Small intestine (tissue), 16 donors: ENCODE measurements at places on chromosomes 16 and 17.

DNA sequence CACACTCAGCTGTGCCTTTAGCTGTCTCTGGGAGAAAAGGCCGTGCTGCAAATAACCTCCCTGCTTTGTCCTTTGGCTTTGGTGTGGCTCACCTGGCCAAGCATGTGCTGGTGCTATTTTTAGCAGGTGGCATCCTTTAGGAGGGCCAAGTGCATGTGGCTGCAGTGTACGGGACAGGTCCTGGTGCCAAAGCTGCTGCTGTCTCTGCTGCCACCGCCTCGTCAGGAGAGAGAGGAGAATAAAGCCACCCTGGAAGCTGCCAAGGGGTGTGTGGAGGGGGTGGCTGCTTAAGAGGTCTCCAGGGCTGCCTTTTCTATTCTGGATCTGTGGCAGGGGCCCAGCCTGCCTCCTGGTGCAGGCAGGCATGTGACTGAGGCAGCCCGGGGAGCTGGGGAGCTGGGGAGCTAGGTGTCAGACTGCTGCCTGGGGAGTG is 6.2 kb downstream of the AKAP1 start:
- no peak overlapping the region for H3K4me3 ChIP-seq
- H3K27ac ChIP-seq, result peak overlapping the region; percentile 66
- H3K36me3 ChIP-seq, result peaks cover 44% of the 10 kb centered on the region
- no peak for DNase-seq
- no peaks in the 10 kb centered on the region for H3K27me3 ChIP-seq
- peaks cover 26% of the 10 kb centered on the region for H3K4me1 ChIP-seq

DNA sequence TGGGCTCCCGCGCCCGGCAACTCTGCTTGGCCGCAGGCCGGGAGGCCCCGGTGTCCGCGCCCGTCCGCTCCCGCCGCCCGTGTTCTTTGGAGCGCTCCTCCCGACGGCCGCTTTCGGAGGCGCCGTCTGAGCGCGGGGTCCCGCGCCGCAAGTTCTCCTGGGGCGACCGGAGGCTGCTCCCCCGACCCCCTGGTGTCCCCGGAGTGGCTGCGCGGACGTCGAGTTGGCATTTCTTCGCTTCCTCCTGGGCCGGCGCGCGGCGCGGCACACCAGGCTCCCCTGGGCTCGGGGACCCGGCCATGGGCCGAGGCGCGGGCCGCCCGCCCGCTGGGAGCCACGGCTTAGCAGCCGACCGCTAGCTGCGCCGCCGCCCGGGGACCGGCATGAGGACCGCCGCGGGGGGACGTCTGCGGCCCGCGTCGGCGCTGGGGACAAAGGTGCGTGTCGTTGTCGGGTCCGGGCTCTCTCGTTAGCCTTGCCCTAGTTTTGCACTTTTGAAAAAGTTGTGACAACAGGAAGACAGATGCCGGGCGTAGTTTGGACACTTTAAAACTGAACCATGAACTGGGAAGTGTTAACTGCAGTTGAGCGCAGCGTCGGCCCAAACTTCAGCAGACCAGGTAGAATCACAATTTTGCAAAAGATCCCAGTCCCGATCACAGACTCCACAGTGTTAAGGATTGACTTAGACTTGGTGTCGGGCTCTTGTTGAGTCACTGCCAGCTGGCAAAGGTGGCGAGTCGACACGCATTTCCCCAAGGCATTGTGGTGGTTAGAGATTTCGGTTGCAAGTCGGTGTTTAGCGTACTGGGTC is 700 bp downstream of the UBN1 start:
- peaks cover 12% of the 10 kb centered on the region for H3K4me1 ChIP-seq
- H3K36me3 ChIP-seq, result peaks cover 9% of the 10 kb centered on the region

- no peak overlapping the region for H3K27ac ChIP-seq
- peak; percentile 84 for DNase-seq
- no peaks in the 10 kb centered on the region for H3K27me3 ChIP-seq
- H3K4me1 ChIP-seq, result peaks cover 3% of the 10 kb centered on the region
- H3K4me3 ChIP-seq, result peak overlapping the region; percentile 47
Observed at GRCh38 chr16:24538756-24539294, 541 bp upstream of the RBBP6 start.

GRCh38 chr17:7823581-7824001 is 10.4 kb upstream of the KDM6B start:
- H3K36me3 ChIP-seq, result no peaks in the 10 kb centered on the region
- no peaks in the 10 kb centered on the region for H3K4me1 ChIP-seq
- no peak overlapping the region for H3K4me3 ChIP-seq
- DNase-seq, result no peak

DNA sequence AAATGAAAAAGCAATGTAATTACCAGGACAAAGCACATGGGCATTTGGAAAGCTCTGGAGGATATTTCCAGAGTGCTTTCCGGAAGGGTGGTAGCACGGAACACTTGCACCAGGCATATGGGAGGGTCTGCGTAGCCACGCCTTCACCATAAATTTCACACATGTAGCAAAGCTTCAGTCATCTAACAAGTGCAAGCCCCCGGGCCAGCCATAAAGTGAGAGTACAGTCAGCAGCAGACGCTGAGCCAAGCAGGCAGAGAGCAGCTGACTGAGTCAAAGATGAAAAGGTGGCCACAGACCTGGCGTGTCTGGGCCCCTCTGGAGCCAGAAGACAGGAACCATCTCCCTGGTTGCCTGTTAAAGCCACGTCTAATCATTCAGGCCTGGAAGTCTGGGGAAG is 130.6 kb downstream of the SEC14L1 start:
- H3K4me3 ChIP-seq, result no peak overlapping the region
- H3K36me3 ChIP-seq, result no peaks in the 10 kb centered on the region
- no peaks in the 10 kb centered on the region for H3K4me1 ChIP-seq
- DNase-seq, result no peak

GRCh38 chr16:3789375-3790099 is 72.2 kb upstream of the TRAP1 start:
- peaks cover 6% of the 10 kb centered on the region for H3K36me3 ChIP-seq
- H3K27ac ChIP-seq, result no peak overlapping the region
- no peaks in the 10 kb centered on the region for H3K27me3 ChIP-seq
- H3K4me1 ChIP-seq, result no peaks in the 10 kb centered on the region
- no peak overlapping the region for H3K4me3 ChIP-seq

GRCh38 chr16:17365591-17366298 is 105.0 kb downstream of the XYLT1 start:
- H3K27me3 ChIP-seq, result no peaks in the 10 kb centered on the region
- no peaks in the 10 kb centered on the region for H3K4me1 ChIP-seq
- no peaks in the 10 kb centered on the region for H3K36me3 ChIP-seq

DNA sequence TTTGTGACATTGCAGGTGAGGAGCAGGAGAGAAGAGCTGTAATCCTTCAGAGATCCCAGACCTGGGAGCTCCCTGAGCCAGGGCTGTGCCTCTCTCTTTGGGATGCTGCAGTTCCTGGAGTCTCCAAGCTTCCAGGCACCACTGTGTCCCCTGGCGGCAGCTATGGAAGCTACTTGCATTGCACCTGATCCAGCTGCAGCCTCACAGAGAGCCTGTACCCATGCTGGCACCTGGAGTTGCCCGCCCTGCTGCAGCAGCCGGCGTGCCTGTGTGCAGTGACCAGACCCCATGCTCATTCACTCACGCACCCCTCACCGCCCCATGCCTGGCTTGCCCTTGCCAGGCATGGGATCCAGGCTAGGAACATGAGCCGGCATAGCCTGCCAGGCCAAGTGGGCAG is 51.8 kb upstream of the MED9 start:
- no peak overlapping the region for H3K4me3 ChIP-seq
- H3K4me1 ChIP-seq, result no peaks in the 10 kb centered on the region
- no peaks in the 10 kb centered on the region for H3K36me3 ChIP-seq
- H3K27ac ChIP-seq, result no peak overlapping the region
- DNase-seq, result no peak
- H3K27me3 ChIP-seq, result no peaks in the 10 kb centered on the region

- no peaks in the 10 kb centered on the region for H3K4me1 ChIP-seq
- H3K27me3 ChIP-seq, result no peaks in the 10 kb centered on the region
- H3K36me3 ChIP-seq, result no peaks in the 10 kb centered on the region
- no peak overlapping the region for H3K27ac ChIP-seq
- no peak overlapping the region for H3K4me3 ChIP-seq
Observed at GRCh38 chr16:69273009-69273408, 38.1 kb upstream of the VPS4A start.

DNA sequence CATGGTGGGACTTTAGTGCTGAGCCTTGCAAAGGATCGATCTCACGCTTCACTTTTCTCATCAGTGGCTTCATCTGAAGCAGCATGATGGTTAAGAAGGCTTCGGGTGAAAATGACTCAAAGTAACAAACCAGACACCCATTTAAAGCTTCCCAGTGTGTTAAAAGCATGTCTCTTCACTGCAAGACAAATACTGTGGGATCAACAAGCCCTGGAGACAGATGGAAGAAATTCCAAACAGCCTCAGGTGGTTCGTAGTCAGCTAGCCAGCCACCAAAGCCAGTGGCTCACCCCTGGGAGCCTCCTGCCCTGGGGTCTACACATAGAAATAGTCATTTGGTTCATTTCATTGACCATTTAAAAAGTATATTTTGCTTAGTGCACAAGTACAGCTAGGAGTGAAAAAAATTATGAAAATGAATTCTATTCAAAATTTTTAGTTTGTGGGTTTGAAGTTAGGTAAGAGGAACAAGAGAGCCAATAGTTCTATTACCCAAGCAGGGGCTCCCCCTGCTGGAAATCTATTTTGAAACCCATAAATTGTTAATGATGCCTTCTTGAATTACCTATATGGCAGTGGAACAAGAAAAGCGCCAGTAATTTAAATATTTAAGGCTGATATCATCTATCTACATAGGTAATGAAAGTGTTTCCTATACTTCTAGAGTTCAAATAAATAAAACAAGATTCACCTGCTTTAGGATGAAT is 51.6 kb downstream of the PMP22 start:
- no peak overlapping the region for H3K27ac ChIP-seq
- H3K4me3 ChIP-seq, result no peak overlapping the region
- no peaks in the 10 kb centered on the region for H3K27me3 ChIP-seq
- H3K36me3 ChIP-seq, result no peaks in the 10 kb centered on the region

GRCh38 chr17:55770196-55770870 is 19.5 kb downstream of the PCTP start:
- no peaks in the 10 kb centered on the region for H3K27me3 ChIP-seq
- DNase-seq, result peak; percentile 57
- H3K36me3 ChIP-seq, result peaks cover 24% of the 10 kb centered on the region
- no peaks in the 10 kb centered on the region for H3K4me1 ChIP-seq

GRCh38 chr17:72862276-72862999 is 230.1 kb downstream of the SLC39A11 start:
- H3K4me3 ChIP-seq, result no peak overlapping the region
- no peak overlapping the region for H3K27ac ChIP-seq
- no peaks in the 10 kb centered on the region for H3K27me3 ChIP-seq

GRCh38 chr17:45123930-45124796 is 8.2 kb downstream of the PLCD3 start:
- DNase-seq, result peak; percentile 89
- H3K36me3 ChIP-seq, result no peaks in the 10 kb centered on the region
- no peaks in the 10 kb centered on the region for H3K27me3 ChIP-seq
- H3K27ac ChIP-seq, result peak overlapping the region; percentile 50

GRCh38 chr17:18250259-18250658 is 8.3 kb downstream of the FLII start:
- peak; percentile 91 for DNase-seq
- no peak overlapping the region for H3K27ac ChIP-seq
- no peak overlapping the region for H3K4me3 ChIP-seq
- no peaks in the 10 kb centered on the region for H3K27me3 ChIP-seq

DNA sequence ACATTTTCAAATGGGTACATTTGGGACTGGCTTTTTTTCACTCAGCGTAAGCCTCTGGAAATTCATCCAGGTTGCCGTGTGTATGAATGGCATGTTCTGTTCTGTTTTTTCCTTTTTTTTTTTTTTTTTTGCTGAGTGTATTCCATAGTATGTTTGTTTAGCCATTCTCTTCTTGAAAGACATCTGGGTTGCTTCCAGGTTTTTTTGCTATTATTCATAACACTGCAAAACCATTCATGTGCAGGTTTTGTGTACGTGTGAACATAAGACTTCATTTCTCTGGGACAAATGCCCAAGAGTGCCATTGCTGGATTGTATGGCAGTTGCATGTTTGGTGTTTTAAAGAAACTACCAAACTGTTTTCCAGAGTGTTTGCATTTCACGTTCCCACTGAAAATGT is 335.9 kb upstream of the TNRC6C start:
- no peak overlapping the region for H3K4me3 ChIP-seq
- H3K27ac ChIP-seq, result no peak overlapping the region
- no peaks in the 10 kb centered on the region for H3K4me1 ChIP-seq
- H3K36me3 ChIP-seq, result no peaks in the 10 kb centered on the region

DNA sequence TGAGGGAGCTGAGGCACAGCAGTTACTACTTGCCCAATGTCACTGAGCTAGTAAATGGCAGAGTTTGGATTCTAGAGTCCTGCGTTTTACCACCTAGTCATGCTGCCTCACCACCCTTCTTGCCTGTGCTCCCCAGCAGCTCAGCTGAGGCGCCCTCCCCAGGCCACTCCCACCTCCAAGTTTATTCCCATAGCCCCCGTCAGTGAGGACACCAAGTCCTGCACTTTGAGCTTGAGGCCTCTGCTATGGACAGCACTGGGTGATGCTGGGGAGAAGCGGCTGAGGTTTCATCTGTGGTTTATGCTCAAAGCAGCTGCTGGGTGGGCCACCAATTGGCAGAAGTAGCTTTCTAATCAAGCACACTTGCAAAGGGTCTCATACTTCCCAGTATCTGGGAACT is 36.7 kb downstream of the TMEM238L start:
- no peak overlapping the region for H3K4me3 ChIP-seq
- H3K27me3 ChIP-seq, result no peaks in the 10 kb centered on the region
- no peaks in the 10 kb centered on the region for H3K4me1 ChIP-seq
- no peaks in the 10 kb centered on the region for H3K36me3 ChIP-seq

- H3K4me1 ChIP-seq, result no peaks in the 10 kb centered on the region
- H3K36me3 ChIP-seq, result no peaks in the 10 kb centered on the region
- H3K27ac ChIP-seq, result no peak overlapping the region
- no peaks in the 10 kb centered on the region for H3K27me3 ChIP-seq
- DNase-seq, result no peak
Observed at GRCh38 chr16:35910409-35910808, 2451.0 kb downstream of the TP53TG3F start.

GRCh38 chr17:60888812-60889709 is 211.4 kb downstream of the BCAS3 start:
- H3K4me3 ChIP-seq, result no peak overlapping the region
- no peaks in the 10 kb centered on the region for H3K4me1 ChIP-seq
- no peaks in the 10 kb centered on the region for H3K27me3 ChIP-seq
- no peak overlapping the region for H3K27ac ChIP-seq
- H3K36me3 ChIP-seq, result no peaks in the 10 kb centered on the region
- DNase-seq, result no peak

DNA sequence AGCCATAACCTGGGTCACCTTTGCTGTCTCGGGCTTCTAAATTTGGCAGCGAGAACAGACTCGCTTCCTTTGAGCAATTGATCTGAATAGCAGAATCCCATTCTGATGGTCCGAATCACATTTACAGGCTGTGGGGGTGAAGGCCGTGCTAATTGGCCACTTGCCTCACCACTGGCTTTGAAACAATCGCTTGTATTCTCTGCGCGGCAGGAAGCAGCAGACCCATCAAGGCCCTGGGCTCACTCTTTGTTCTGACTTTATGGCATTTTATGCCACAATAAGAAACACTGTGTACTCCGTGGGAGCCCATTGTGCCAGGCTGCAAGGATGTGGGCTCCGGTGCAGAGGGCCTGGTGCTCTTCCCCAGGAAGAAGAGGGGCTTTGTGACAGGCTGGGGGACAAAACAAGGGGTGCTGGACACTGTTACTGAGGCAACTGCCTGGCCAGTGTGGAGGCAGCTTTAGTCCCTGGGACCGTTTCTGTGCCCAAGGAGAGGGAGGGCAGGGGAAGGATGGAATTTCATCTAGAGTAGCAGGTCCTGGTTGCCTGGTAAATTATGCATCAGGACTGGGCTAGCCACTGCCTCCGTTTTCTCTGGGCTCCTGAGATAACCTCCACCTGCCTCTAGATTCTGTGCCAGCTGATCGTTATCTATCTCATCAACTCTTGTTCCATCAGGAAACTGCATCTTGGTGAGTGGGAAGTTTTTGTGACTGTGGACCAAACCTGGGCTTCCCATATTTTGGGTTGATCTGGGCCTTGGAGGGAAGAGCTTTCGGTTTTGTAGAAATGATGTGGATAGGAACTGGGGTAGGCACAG is 78.5 kb downstream of the MRC2 start:
- peak overlapping the region; percentile 39 for H3K27ac ChIP-seq
- DNase-seq, result no peak
- no peak overlapping the region for H3K4me3 ChIP-seq
